ENCODE measurements at places on chromosomes 11 and 22.

GRCh38 chr11:68469642-68470041, 9.1 kb downstream of the PPP6R3 start:
- DNase-seq, result no peak

DNA sequence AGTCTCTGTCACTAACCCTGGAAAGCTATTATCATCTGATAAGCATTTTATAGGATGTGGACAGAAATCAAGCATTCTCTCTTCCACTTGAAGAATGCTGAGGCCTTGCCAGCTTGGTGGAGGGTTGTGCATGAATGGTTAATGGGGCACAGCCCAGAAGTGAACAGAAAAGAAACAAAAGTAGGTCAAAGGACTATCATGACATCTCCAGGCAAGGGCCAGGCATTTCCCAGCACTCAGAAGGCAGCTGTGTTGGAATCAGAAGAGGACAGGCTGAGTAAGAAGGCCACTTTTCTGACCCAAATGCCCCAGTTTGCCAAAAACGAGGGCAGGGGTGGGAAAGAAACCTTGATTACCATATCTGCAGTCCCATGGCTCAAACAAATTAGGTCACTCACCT, 12.4 kb downstream of the TENM4 start:
- no peak for DNase-seq

DNA sequence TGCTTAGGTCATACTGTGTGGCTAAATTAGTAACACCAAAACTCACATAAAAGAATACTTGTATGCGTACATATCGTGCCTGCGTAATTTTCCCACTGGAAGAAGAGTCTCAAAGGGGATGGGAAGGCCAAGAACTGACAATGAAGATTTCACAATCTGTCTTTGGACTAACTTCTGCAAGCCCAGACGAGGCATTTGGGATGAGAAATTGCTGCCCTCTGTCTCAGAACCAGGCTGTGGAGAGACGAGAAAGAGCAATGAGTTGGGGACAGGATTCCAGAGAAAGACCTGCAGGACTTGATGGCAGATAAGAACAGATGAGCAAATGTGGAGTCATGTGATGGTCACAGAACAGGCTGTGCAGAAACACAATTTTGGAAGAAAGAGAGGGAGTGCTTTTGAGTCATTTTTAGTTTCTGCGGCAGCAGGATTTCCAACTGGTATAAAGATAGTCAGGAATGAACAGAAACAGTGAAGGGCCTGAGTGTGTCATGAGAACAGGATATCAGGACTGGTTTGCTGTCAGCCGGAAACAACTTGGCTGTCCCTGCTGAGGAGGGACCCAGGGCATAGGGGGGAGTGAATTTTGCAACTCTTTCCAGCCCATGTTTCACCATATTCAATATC, 82.7 kb upstream of the CTSC start:
- DNase-seq, result no peak

- no peak for DNase-seq
These were observed 11.0 kb downstream of the MN1 start for GRCh38 chr22:27790376-27791158.

- DNase-seq, result no peak
These were observed 68.1 kb downstream of the LRRC32 start for GRCh38 chr11:76602431-76602861.

DNA sequence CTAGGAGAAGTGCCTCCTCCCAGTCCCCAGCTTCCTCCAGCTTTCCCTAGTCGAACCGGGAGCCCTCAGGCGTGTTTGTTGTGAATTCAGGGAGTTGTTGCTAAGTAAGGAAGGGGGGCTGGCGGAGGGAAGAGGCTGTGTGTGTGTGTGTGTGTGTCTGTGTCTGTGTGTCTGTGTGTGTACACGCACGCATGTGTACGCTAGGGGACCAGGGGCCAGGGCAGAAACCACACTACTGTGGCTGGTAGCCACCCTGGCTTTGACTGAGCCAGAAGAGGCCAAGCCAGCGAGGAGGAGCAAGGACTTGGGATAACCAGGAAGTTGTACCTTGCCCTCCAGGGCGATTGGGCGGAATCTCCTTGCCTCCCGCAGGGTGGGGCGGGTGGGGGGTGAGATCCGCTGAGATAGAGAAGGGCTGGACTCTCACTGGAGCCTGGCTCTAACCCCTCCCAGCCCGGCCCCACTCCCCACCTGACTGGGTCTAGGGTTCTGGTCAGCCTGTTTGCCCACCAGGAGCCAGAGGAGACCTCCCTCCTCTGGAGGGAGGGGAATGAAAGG, 7.5 kb downstream of the BCL9L start:
- DNase-seq, result peak; percentile 94

DNA sequence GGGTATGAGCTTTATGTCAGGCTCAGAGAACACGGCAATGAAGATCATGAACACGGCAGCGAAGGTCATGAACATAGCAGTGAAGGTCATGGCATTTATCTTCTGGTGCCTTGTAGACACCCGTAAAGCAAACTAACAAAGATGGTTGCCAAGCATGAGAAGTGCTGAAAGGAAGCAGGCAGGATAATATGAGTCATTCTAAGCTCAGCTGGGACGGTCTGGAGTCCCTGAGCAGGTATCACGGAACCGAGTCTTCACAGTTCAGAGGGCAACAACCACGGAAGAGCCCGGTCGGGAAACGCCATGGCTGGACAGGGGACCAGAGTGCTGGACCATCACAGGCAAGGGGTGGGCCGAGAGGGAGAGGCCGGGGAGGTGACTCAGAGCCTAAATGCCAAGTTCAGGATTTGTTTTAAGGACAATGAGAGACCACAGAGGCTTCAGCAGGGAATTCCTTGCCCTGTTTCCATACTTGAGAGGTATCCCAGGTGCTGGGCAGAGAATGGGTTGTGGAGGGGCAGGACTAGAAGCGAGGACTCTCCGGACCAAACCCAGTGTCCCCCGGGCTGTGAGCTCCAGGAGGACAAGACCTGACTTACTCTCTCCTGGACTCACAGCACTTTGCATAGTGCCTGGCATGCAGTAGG, 13.1 kb upstream of the MS4A10 start:
- DNase-seq, result no peak

DNA sequence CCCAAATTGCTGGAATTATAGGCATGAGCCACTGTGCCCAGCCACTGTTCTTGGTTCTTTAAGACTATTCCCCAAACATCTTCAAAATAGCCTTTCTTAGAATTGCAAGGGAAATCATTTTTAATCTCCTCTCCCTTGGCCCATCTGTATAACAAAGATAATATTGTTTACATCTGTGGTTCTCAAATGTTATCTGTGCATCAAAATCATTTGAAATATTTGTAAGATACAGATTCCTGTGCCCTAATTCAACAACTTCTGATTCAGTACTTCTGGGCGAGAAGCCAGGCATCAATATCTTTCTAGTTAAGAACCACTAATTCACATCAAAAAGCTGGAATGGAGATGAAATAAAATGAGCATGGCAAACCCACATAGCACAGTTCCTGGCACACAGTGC, 83.0 kb downstream of the TMPRSS5 start:
- no peak for DNase-seq

DNA sequence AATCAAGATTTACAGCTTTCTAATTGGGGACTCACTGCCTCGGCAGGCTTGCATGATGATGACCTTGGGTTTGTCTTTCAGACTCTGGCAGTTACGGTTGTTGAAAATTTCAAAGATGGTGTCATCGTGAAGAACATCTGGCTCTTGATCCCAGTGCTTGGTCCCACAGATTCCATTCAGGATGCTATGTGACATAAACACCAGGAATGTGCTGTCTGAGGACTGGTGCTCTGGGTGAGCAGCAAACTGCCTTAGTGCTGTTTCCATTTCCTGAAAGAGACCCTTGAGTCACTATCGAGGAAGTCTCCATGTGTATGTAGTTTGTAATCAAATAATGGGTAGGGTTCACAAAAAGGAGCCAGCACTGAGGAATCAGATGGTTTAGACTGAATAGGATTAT, 7.1 kb downstream of the CASP12 start:
- no peak for DNase-seq

DNA sequence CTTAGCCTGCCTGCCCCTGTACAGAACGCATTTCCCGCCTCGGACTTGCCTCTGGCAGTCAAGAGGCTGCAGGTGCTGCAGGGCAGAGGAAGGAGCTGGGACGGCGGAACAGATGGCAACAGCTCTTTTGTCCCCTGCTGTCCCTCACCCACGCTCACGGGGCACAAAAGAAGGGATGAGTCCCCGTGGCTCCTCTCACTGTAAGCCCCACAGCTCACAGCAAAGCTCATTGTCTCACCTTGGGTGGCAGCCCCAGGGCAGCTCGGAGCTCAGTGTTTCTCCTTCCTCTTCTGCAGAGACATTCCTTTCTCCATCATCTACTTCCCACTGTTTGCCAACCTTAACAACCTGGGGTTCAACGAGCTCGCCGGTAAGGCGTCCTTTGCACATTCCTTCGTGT, 24.3 kb downstream of the SLC25A18 start:
- DNase-seq, result no peak

DNA sequence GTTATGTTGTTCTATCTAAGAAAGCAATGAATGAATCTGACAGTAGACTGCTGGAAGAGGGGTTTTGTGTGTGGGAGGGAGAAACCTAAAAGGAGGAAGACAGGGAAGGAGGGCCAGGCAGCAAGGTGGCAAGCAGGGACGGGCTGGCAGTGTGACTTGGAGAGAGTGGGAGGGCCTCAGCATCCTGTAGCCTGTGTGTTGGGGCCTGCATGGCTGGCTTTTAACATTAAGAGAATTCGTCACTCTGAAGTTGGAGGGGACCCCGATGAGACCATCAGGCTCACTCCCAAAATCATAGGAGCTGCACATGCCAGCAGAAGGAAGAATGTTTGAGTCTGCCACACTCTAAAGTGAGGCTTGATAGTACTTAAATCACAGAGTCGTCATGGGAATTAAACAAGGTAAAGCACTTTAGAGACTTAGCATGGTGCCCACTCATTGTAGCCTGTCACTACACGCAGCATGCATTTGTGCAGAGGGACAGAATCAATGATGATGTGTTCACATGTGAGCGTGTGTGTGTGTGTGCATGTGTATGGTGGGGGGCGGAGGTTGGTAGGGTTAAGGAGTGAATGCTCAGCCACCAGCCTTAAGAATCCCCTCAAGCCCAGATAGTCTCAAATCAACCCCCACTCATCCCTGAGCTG, 199.5 kb downstream of the TENM4 start:
- DNase-seq, result no peak

DNA sequence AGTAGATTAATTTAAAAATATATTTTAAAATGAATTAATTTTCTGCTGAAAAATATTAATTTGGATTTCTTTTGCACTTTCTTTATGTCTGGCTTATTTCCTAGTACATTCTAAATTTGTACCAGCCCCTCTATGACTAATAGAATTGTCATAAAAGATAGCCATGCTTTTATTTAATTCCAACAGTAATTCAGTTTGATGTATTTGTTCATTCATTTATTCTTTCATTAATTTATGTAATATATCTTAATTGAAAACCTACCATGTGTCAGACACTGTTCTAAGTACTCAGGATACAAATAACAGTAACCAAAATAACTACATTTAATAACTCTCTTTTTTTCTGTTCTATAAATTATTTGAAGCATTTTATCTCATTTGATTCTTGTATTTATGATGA, 264.0 kb upstream of the CCDC179 start:
- peak; percentile 13 for DNase-seq

- no peak for DNase-seq
These were observed 13.6 kb downstream of the SLC22A12 start for GRCh38 chr11:64604458-64605243.

- DNase-seq, result no peak
These were observed 39.4 kb downstream of the GNB1L start for GRCh38 chr22:19815093-19815822.

DNA sequence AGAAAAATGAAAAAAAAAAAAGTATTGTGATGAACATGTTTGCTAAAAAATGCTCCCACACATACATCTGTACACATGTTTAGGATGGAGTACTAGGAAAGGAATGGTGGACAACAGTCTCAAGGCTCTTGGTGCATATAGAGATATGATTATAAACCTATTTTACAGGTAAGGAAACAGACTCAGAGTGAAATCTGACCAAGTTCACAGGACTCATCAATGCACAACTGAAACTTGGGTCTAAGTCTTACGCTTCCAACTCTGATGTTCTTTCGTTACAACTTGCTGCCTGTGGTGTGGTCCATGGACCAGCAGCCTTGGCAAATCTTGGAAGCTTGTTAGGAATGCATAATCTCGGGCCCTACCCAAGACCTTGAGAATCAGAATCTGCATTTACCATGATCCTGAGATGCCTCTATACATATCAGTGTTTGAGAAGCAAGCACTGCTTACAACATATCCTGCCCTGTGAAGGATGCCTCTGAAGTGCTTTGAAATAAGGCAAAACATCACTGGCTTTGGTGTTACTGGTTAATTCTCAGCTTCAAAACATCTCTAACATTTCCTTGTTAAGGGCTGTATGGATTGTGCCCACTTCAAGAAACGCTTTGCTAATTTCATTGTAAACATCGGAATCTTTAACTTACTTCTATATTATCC, 39.9 kb upstream of the NUP160 start:
- DNase-seq, result no peak

GRCh38 chr11:35307221-35307621, 112.1 kb downstream of the SLC1A2 start:
- DNase-seq, result no peak

DNA sequence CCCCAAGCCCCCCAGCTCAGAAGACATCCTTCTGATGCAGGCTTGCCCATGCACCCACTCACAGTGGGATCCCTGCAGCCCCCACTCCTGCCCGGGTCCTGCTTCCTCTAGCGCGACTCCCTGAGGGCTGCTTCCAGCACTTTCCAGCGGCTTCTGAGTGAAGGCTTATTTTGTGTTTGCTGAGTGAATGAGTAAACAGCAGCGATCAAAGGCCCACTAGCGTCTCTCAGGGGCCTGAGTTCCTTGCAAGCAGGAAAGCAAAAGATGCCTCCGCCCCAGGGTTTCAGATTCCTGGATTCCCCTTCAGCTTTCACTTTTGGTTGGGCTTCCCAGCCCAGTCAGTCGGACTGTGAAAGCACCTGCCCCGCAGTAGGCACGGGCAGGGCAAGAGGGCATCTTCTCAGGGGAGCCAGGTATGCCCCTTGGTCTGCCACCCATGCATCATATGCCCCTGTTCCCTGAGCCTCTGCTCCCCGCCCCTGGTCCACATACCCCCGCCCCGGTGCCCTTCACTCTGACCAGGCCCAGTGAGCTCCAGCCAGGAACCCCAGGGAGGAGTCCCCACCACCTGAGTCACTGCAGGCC, 9.2 kb downstream of the FADD start:
- DNase-seq, result no peak

- peak; percentile 5 for DNase-seq
These were observed 27.2 kb upstream of the PDGFD start for GRCh38 chr11:104191124-104191523.

GRCh38 chr11:117673602-117674001, 123.4 kb downstream of the DSCAML1 start:
- no peak for DNase-seq
